Mesenteric fat pad (tissue), 1 donor: ENCODE measurements at places on chromosomes 5 and 9. TPM values are rescaled to one million over a fixed set of nuclear protein-coding genes. Genes with fewer than 3 reads are reported as not detected.

DNA sequence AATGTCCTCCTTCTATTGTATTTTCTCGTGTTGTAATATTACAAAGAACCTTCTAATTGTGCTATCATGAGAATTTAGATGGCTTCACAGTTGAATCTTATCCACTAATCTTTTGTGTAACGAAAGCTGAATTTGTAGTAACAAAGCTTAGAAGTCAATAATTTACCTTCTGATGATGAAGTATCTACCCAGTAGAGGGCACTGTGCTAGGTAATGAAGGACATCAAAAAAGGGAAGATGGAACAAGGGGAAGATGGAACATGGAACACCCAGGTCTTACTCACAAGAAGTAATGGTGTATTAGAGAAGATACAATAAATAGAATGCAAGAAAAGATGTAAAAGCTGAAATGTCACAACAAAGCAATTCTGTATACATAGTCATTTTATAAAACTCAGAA lies 131.0 kb upstream of the CCNG1 start:
- no peak for DNase-seq

- DNase-seq, result no peak
These were observed 1092.0 kb downstream of the MAT2B start for GRCh38 chr5:164597293-164597900.

DNA sequence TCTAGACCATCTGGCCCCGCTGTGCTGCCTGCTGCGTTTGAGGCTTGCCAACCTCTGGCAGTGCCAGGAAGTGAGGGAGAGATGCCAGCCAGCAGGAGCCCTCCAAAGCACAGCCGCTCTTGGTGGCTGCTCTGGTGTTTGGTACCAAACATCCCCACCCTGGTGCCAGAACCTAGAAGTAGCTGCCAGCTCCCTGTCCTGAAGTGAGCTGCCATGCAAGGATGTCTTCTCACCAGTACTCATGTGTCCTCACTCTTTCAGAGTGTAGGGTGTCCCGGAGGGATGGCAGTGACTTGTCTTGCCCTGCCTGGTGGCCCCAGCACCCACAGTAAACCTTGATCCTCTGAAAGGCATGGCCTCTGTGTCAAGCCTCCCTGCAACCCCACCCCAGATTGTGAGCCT lies 43.4 kb downstream of the AMBP start:
- peak; percentile 77 for DNase-seq

DNA sequence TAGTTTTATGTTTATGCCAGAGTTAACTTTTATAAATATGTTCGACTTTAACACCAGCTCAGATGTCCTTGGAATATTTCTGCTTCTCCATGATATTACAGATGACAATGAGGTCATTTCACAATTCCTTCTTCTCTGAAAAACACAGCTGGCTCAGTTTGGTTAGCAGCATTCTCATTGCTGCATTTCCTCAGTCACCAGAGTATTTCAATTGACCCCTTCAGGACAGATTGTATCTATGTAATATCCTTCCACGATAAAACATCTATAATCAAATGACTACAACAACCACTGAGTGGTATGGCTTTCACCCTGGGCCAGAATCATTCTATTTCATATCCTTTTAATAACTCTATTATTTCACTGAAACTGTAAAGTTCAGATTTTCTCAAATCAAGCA lies 148.7 kb downstream of the OXCT1 start:
- no peak for DNase-seq

- no peak for DNase-seq
These were observed 5.0 kb downstream of the DMRT2 start for GRCh38 chr9:1055166-1055565.

DNA sequence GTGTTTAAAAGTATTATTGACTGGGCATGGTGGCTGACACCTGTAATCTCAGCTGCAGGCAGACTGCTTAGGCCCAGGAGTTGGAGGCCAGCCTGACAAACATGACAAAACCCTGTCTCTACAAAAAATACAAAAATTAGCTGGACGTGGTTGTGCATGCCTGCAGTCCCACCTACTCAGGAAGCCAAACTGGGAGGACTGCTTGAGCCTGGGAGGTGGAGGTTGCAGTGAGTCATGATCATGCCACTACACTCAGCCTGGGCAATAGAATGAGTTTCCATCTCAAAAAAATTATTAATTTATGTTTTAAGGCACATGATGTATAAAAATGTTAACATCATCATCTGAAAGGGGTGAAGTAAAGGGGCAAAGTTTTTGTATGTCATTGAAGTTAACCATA lies 49.7 kb upstream of the FNIP1 start:
- DNase-seq, result no peak

GRCh38 chr9:98974994-98975712 lies 31.4 kb downstream of the COL15A1 start:
- DNase-seq, result peak; percentile 96

GRCh38 chr5:150258130-150258529 lies 31.4 kb downstream of the CAMK2A start:
- DNase-seq, result no peak

DNA sequence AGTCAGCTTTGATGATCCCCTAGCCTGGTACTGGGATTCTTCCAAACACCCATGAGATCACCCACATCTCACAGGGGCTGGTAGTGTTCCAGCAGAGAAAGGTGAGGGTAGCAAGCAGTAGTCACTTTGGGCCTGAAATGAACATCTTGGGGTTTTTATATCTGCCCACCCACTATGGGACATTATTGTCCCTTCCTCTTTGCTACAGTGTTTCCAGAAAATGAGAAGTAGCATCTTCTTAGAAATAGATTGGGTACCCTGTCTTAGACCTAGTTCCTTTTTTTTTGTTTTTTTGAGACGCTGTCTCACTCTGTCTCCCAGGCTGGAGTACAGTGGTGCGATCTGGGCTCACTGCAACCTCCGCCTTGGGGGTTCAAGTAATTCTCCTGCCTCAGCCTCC lies 249.2 kb upstream of the ANKRD55 start:
- DNase-seq, result no peak

DNA sequence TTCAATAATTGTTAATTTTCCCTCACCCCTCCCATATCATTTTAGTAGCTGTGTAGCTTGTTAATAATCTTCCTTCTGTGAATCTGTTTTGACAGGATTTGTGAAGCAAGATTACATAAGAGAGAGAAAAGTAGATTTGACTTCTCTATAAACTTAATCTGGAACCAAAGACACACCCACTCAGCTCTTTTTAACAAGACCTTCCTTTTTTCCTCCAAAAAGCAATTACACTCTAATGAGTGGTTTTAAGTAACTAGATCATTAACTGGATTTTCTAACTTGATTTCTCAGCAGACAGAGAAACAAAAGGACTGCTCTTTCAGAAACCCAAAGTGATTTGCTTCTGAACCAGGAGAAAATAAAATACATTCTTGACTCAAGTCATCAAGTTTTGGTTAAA lies 21.9 kb downstream of the RFK start:
- no peak for DNase-seq

DNA sequence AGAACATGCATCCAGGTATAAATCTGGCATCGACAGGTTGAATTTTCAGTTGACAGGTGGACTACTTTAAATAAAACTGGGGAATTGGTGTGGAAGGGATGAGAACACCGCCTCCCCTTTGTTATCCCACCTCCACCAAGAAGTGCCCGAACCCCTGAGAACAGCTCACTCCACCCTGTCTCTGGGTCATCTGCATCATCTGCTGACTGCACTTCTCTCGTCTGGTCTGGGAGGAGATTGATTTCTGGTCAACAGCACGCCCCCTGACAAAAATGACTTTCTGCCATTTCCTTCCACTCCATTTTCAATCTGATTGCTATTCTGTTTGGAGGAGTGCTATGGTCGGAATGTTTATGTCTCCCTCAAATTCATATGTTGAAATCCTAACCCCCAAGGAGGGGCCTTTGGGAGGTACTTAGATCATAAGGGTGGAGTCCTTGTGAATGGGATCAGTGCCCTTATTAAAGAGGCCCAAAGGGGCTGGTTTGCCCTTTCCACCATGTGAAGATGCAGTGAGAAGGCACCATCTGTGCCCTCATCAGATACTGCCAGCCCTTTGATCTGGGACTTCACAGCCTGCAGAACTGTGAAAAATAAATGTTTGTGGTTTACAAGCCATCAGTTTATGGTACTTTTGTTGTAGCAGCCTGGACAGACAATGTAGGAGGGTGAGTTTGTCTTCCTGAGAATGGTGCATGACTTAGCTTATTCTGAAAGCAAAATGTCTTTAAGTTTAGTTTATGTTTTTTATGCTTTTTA lies 145.7 kb downstream of the EGFLAM start:
- no peak for DNase-seq

DNA sequence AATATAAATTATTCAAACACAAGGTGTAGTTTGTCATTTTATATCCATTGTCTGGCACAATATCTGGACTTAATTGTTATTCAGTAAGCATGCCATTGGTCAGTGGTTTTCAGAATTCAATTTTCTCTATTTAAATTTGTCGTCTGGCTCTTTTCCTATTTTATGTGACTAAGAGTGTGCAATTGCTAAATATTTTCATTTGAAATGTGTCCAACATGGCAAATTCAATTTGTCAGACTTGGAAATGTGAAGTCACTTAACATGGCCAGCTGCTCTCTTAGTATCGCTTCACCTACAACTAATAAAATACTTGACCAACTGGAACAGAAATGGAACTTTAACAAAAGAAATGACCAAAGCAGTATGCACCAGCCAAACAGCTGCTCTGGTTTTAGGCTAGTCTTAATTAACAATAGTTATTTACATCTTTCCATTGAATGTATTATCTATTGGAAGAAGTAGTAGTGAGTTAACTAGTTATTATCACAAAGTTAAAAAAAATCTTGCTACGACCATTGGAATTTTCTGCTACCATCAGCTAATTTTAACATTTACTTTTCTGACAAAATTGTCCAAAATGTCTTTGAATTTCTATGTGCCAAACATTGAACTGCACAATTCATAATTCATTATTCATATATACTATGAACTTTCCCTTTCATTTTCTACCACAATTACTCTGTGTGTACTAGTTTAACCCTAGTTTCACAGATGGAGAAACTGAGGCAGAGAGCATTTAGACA lies 720.7 kb upstream of the FAM174A start:
- no peak for DNase-seq

GRCh38 chr5:127423173-127423798 lies 94.2 kb upstream of the PRRC1 start:
- no peak for DNase-seq

- DNase-seq, result no peak
These were observed 97.2 kb downstream of the CARTPT start for GRCh38 chr5:71816307-71816706.

GRCh38 chr5:159362220-159362619 lies 31.9 kb upstream of the IL12B start:
- DNase-seq, result no peak

DNA sequence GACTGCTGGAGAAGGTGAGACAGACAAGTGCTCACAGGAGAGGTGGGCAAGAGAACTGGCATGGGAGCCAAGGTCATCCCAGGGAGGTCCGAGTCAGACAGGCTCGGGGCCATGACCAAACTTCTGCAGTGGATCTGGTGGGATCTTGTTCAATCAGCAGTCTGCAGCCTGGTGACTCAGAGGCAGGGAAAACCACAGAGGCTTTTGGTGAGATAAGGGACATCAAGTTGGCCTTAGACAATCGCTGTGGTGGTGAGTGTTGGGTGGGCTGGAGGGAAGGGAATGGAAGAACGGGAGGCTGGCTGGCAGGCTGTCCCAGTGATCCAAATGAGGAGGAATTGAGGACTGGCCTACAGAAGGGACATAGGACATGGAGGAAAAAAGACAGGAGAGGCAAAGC lies 123.8 kb downstream of the TMEM174 start:
- no peak for DNase-seq

GRCh38 chr5:151020304-151021110 lies at the start of gene GPX3:
Gene GPX3 (plus strand): TSS chr5:151020591. CDS start chr5:151020655, 64 bp downstream.
- peak; percentile 97 for DNase-seq

GRCh38 chr5:61348447-61348846 lies 16.4 kb downstream of the ZSWIM6 start:
- no peak for DNase-seq

DNA sequence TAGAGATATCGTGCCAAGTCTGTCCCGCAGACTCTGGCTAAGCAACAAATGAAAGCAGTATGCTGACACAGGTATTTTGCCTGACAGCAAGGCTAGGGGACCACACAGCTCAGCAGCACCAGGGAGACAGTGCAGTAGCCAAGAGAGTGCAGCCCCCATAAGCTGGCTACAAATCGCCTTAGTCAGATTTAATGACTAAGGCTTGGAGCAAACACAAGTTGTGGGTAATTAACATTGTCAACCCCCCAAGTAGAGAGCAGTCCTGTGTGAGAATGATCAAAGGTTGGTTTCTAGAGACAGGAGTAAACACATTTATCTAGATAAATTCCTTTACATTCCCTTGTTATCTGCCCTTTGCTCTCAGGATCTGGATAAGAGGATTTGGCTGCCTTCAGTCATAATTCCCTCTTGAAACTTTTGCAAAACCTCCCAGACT lies 1434.5 kb upstream of the CDH6 start:
- no peak for DNase-seq

DNA sequence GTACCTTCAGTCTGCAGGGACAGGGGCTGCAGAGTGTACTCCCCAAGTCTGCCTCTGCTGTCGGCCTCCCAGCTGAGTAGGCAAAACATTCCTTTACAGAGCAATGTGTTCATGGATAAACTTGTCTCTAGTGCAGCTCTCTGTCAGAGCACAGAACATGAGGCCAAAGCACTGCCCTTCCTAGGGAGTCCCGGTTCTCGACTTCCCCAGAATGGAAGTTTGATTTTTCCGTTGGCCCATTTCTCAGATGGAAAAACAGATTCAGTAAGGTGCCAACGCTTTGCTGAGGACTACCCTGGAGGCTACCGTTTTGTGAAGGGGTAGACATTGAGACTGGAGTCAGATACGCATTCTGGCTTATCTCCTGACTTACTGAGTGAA lies 422 bp upstream of the TRIM32 start:
- no peak for DNase-seq

Gene KCNV2
- not detected for total RNA-seq

Gene CNTLN
- 7.1 TPM for total RNA-seq

Gene TMC1
- total RNA-seq, result 0.48 TPM

Gene GDF9
- total RNA-seq, result not detected

Gene EDIL3
- total RNA-seq, result 3.7 TPM

Gene TGFBI
- total RNA-seq, result 254 TPM

Gene TMEM203
- total RNA-seq, result 24.8 TPM

Gene MOB3B
- 3.8 TPM for total RNA-seq

Gene AGXT2
- total RNA-seq, result not detected
